ENCODE measurements at places on chromosomes 2 and 18.
A peak's percentile ranks its signal among the peaks of the same experiment; 100 is the strongest.

DNA sequence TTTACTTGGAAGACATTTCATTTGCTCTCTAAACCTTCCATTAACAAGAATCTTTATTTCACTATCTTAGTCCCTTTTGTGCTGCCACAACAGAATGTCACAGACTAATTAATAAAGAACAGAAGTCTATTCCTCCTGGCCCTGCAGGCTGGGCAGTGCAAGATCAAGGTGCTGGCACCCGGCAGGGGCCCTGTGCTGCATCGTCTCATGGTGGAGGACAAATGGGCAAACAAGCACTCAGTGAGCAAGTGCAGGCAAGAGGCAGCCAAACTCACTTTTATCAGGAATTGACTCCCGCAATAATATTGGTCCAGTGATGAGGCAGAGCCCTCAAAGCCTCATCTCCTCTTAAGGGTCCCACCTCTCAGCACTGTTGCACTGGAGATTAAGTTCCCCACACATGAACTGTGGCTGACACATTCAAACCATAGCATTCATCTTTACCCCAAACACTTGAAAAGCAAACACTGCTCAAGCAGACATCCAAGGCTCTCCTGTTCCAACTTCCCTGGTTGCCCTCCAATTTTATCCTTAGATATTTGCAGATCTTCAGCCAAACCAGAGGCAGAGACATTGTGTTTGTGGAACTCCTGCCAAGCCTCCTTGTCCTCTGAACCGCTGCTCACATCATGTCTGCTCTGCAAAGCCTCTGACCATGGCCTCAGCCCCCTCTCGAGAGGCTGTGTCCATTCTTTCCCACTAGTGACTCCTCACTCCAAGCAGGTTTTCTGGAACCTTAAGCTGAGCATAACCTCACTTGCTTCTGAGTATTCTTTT is 404.4 kb upstream of the SOX11 start:
- no peak for DNase-seq

GRCh38 chr18:42068030-42068429 is 113.0 kb downstream of the PIK3C3 start:
- DNase-seq, result no peak

DNA sequence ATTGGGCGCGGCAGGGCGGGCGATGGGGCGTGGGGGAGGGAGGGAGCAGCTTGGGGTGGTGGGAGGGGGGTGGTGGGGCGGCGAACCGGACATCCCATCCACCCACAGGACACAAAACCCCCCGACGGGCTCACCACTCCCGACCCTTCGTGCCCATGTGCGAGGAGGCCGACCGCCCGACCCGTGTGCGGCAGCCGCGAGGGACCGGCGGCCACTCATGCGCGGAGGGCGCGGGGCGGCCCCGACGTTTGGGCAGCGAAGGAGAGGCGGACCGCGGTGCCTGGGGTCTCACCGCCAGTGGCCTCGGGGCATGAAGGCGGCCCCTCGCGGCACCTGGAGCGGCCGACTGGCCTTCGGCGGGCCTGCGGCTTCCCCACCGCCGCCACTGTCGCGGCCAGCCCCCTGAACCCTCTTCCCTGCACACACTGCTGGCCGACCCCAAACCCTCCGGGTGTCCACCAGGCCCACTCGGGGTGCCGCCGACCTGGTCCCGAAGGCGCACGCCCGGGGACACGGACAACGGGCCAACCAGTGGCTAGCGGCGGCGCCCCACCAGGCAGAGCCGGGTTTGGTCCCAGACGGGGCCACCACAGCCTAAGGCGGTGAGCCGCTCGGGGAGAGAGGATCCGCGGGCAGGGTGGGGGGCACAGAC is 94.6 kb upstream of the ANKRD30BL start:
- no peak for DNase-seq

DNA sequence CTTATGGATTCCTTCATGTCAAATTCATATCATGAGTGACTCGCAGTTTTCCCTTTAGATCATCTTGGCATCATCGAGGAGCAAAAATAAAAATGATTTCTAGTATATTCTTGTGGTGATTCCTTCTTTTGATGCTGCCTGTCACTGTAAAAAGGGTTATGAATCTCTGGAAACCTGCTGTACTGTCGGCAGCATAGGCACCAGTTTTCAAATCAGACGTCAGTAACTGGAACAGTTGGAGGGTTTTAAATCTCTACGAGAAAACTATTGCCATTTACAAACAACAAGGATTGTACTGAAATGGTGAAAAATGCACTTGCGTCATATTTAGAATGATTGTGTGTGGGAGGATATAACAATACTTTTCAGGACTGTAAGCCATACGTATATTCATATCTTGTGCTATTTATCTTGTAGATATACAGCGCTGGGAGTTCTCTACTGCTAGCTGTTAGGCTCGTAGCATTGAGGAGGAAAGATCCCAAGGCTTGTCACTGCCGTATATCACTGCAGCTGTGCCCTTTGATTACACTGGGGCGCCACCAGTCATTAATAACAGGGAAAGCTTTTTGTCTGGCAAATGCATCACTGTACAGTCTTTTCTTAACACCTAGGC is 320.7 kb downstream of the MTX2 start:
- DNase-seq, result no peak

DNA sequence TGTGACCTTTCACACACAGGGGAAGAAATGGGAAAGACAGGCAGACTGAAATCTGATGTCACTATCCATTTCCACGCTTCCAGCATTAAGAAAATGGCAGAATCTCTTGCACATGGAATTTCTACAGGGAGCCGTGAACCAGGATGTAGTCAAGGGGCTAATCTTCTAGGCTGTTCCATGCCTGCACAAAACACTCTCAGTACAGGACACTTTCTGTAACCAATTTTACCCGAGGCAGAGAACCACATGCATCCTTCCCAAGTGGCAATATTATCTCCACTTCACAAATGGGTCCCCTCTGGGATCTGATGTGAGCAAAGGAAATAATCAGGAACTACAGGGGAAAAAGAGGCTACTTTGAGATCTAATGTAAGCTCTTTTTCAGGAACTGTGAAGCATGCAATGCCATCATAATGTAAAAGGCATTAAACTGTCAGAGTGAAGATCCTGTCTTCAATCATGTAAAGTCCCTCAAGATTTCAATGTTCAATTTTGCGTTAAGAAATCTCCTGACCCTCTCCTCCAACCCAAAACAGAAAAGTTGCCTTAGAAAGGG is 236.9 kb downstream of the RBM43 start:
- DNase-seq, result no peak

GRCh38 chr18:36757991-36758390 is 70.8 kb downstream of the TPGS2 start:
- peak; percentile 80 for DNase-seq

- no peak for DNase-seq
These were observed 282.6 kb downstream of the LRP1B start for GRCh38 chr2:141848191-141848590.

DNA sequence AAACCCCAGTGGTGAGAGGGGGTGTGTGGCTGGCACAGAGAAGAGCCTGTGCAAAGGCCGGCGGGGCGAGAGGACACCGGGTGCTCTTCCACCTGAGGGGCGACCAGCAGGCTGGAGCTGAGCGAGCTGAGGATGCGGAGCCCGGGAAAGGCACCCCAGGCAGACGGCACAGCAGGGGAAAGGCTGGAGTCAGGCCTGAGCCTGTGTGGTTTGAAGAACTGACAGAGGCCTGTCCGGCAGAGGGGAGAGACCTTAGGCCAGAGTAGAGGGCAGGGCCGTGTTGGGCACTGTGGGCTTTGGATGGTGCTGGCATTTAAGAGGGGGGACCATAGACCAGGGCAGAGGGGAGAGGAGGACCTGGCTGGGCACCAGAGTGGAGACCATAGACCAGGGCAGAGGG is 149.8 kb downstream of the RTP5 start:
- no peak for DNase-seq

GRCh38 chr2:159449504-159450124 is 163.1 kb upstream of the WDSUB1 start:
- DNase-seq, result no peak
